T follicular helper cell (primary cell): ENCODE measurements at places on chromosomes 12 and 14.

- DNase-seq = no peak
Measured at GRCh38 chr12:896031-896430, 53.5 kb downstream of the RAD52 start.

- no peak for DNase-seq
Measured at GRCh38 chr14:74893614-74894091, 11.9 kb downstream of the DLST start.

DNA sequence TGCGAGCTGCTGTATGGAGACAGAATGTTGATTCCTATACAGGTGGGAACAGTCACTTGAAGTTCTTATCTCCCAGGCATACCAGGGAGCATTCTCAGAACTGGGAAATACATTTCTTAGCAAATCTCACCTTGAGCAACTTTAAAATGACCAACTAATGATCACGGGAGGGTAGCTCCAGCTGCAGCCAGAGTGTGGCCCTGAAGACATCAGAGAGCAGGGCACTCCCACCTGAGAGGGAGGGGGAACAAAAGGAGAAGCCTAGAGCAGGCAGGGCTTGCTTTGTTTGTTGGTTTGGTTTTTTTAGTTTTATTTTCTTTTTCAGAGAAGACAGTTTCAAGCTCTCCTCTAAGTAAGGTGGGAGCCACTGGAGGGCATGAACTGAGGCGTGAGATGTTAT lies 101.1 kb downstream of the OTX2 start:
- DNase-seq = no peak

DNA sequence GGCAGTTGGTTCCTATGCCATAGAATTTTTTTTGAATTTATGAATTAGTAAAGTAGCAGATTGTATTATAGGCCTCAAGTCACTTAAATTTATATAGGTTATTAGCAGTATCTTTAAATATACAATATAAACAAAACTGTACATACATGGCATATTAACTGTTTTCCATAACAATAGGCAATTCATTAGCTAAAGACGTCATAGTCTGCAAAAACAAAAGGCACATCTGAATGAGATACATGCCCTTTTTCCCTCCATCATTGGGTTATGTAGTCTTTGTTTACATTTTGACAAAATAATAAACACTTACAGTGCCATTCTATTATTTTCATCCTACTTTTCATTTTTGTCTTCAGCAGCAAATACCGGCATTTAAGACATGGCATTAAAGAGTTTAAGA lies 1.1 kb upstream of the VCPKMT start:
- no peak for DNase-seq

DNA sequence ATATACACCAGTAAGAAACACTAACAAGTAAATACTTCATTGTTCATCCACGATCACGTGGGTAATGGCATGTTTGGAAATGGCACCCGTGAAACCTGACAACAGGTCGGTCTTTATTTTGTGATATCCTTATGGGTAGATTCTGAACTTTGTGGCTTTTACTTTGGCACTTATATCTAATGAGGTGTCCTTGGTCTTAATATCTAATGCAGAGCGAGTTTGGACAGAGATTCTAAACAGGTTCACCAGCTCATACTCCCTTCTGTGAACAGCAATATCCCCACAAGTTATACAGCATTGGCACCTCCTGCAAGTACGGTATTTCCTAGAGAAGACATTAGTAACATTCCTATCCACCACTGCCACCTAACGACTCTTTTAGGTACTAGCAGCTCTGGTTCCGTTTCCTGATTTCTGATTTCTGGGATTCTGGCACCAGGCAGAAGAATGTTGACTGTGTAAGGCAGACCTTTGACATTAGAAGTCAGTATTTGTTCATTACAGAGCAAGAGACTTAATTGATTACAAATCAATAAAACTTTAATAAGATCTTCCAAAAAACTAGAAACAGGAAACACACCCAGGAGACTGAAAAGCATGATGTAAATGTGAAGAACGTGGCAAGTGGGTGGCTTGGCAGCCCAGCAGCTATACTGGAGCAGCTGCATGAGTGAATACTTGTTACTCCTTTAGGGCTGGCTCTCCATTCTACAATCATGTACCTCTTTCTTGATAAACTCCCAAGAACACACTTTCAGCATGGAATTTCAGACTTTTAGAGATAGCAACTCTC lies 2.5 kb downstream of the ANG start:
- peak; percentile 12 for DNase-seq

- no peak for DNase-seq
Measured at GRCh38 chr14:106013879-106014376, 487.5 kb downstream of the TMEM121 start.

DNA sequence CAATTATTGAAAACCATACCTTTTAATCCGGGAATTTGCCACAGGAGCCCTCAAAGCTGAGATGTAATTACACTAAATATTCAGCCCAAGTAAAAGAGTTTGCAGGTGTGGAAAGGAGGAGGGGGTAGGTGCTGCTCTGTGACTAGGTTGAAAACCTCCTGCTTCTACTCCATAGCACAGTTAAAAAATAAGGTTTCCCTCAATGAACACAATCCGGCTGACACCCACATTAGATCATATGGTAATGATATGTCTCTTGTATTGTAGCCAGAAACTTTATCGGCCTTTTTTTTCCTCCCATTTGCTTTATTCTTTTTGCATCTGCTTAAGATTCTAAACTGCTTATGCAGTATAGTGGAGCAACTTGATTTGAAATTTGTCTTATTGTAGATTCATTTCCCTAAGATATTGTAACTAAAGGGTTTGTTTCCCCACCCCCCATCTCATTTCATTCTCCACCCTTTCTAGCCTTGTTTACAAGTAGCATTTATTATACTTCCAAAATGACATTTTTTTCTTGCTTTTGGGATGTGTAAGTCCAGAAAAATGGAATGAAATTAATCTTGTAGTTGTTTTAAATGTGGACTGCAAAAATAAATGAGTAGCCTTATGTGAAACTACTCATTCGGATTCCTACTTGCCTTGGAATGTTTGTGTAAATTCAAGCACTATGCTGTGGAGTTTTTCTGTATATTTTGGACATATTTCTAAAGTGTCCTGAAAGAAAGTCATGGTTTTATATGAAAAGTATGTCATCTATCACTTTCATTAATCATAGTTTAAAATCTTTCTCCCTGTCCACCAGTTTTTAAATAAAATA lies at the start of gene DCN:
Gene DCN (minus strand): TSS at position 182 of the 820 bp plus-strand sequence. CDS start 4,265 bp downstream, outside the sequence.
- DNase-seq = no peak

DNA sequence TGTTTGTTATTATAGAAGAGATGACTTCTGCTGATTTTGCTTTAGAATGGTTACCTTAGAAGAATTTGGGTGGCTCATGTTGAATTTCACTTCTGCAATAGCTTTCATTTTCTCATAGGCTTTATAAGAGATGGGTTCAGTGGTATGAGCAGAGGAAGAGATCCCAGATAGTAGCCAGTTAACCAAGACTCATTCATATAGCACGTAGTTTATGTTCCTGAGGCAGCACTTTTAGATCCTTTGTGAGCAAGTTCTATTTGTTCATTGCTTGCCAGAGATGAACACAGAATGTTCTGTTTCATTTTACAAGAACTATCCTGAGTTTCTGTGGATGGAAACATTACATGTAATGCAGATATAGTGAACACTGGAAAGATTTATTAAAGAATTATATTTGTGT lies 32.2 kb downstream of the RAB21 start:
- DNase-seq = no peak

- no peak for DNase-seq
Measured at GRCh38 chr12:123479442-123480180, 21.7 kb downstream of the SNRNP35 start.

DNA sequence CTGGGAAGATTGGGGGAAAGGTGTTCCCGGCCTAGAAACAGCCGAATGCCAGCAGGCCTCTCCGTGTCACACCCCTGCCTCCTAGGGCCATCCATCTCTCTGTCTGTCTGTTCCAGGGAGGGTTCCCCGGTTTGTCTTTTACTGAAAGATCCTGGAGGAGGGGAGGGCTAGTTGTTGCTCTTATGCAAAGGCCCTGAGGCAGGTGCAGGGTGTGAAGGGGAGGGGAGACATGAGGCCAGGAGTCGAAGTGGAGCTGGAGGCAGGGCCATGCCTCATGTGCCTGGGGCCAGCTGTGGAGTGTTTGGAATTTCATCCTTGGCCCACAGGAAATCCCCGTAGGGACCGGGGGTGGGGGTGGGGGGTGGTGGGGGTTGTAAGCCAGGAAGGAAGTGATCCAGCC lies 8.7 kb upstream of the RCOR1 start:
- DNase-seq = no peak

DNA sequence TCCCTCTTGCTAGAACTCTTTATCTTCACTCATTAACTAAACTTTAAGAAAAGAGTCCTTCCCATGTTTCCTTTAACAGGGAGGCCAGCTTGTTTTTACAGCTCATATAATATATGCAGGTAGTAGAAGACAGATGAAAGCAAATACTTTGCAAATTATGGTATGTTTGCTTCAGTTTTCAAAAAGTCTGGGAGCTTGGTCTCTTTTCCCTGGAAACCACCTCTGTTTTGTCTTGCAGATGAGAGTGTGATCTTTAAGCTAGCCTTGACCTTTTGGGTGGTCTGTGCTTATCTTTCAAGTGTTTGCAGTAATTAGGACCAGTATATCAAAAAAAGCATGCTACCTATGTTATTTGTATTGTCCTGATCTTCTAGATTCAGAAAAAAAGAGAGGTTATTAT lies 62.7 kb downstream of the ERC1 start:
- DNase-seq = no peak

GRCh38 chr12:56590237-56590830 lies 39.8 kb downstream of the BAZ2A start:
- no peak for DNase-seq

- DNase-seq = no peak
Measured at GRCh38 chr14:88681755-88682494, 110.8 kb downstream of the EML5 start.

DNA sequence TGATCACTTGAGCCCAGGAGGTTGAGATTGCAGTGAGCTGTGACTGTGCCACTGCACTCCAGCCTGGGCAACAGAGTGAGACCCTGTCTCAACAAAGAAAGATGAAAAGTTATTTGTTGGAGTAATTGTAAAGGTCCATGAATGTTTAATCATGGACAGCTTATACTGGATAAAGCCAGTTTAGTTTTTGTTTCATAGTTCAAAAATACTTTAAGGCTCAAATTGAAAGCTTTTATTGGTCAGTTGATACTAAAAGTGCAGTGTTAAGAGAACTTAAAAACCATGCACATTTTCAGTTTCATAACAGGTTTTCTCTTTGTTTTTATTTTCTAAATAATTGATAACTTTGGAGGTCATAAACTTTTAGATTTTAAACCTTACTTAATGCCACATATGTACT lies 108.4 kb downstream of the MON2 start:
- DNase-seq = no peak

- DNase-seq = no peak
Measured at GRCh38 chr14:100049220-100049619, 16.0 kb upstream of the EVL start.

DNA sequence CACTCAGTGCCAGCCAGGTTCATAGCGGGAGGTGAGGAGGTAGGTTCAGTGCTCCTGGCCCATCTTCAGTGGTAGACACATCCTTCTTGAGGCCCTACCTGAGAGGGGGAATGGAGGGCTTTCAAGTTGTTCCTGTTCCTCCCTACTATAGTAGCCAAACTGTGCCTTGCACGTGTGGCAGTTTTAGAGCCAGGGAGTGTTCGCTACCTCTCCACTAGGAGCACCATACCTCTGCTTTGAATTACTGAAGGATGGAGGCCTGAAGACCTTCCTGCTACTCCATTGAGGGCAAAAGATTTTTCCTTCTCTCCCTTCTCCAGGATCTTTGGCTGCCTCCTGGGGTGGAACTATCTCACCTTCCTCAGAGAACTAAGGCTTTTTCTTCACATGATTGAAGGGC lies 5.9 kb upstream of the ALG10 start:
- no peak for DNase-seq

DNA sequence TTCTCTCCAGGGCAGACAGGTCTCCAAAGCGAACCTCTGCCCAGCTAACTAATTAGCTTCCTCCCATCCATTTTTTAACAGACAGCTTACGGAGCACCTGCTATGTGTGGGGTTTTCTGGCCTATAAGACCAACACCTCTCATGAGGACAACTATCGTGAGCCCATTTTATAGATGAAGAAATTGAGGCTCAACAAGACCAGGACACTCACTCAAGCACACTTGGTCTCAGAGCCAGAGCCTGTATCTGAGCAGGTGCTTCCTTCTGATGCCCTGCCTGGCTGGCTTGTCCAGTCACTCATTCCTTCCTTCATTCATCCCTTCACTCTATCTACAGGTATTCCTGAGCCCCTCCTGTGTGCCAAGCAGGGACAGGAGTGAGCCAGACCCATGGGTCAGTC lies 6.1 kb downstream of the TRPV4 start:
- no peak for DNase-seq

DNA sequence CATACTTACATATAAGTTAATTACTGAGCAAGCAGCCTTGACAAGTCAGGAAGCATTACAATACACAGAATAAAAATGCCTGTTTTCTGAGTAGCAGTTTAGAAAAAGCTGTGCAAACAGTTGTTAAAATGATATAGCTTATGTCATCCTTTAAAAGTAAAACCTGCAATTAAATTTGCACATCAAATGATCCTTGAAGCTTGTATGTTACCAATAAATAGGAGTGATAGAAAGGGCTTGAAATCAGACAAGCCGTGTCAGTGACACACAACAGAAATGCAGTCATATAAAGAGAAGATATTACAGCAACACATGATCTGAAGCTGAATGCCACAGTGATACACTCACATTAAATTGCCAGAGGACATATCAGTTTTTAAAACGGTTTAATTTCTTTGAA lies 70.0 kb downstream of the EPS8 start:
- no peak for DNase-seq

DNA sequence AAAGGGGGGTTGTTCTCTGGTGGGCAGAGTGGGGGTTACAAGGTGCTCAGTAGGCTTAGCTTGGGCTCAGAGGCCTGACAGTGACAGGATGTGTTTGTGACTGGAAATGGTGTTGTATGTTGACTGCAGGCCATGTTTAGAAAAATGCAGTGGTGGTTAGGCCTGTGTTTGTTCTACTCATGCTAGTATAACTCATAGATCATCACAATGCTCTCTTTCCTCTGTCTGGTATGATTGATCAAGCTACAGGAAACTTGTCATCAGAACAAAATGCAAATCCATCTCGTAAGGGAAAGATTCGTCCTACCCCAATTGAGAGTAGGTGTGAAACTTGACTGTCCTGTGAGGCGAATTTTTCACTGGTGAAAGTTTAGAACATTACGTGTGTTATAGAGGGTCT lies 11.8 kb downstream of the TPH2 start:
- no peak for DNase-seq

GRCh38 chr14:21874946-21875345 lies 201.3 kb upstream of the OR4E1 start:
- DNase-seq = no peak

DNA sequence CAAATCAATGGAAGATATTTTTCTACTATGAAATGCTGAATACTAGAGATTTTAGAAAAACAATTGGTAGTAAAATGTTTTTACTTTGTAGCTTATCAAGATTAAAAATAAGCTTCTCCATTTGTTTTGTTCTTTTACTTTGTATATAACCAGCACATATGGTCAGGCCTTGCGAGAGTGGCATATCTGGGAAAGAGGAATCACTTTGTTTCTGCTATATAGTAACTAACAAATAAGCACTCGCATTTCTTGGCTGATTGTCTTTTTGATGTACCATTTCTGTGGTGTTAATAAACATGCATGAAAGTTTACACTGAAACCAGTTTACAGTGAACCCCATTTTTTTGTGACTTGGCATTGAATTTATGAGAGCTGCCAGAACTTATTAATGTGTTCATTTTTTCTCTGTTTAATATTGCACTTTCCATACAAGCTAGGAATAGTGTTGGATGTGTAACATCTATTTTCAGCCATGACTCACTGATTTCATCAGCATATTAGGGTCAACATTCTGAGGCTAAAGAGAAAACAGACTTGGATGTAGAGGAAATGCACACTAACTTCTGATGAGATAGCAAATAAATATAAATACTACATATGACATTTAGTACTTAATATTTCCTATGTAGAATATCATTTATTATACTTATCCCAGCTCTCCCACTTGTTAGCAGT lies 635.5 kb downstream of the KCNH5 start:
- no peak for DNase-seq
